Activated naive CD4-positive, alpha-beta T cell treated with anti-CD3 and anti-CD28 coated beads, Interleukin-2, amount 50 U/mL, for 72 hours (primary cell): ENCODE measurements at places on chromosomes 1 and 21. TPM values are rescaled to one million over a fixed set of nuclear protein-coding genes. Genes with fewer than 3 reads are reported as not detected.
A peak's percentile ranks its signal among the peaks of the same experiment; 100 is the strongest.

C4BPA gene
- total RNA-seq = not detected

DNA sequence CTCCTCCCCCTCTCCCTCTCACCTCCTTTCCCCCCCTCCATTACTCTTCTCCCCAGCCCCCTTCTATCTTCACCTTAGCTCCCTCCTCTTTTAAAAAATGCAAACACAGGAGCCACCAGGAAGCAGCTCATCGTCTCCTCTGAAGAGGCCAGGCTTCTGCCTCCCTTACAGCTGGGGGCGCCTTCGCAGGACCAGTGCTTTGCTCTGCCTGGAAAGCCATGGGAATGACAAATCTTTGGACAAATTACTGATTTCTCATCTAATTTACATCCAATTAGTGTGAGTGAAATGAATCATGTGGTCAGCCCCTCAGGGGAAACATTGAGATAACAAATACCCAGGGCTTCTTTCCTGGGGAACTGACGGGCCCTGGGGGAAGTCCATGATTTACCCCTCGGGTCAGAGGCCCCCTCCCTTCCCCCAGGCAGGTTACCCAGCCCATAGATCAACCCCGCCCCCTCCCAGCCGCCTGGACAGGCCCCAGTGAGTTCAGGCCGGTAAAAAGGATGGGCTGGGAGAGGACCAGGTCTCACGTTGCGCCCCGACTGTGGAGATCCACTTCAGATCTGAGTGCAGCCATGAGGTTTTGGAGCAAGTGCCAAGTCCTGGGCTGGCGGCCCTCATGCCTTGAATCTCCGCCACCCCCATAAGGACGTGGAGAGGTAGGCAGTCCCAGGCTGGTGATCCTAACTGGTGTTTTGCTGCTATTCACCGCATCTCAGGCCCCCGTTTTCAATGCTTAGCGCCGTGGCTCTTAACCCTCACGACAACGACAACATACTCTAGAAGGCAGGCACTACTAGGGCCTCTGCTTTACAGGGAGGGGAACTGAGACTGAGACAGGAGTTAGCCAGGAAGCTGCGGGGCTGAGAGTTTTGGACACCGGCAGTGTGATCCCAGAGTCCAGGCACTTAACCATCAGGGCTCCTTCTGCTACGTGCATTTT is 300.8 kb downstream of the RRAGC start:
- peak; percentile 59 for DNase-seq

PPIAL4G gene
- total RNA-seq = 0.23 TPM

DNA sequence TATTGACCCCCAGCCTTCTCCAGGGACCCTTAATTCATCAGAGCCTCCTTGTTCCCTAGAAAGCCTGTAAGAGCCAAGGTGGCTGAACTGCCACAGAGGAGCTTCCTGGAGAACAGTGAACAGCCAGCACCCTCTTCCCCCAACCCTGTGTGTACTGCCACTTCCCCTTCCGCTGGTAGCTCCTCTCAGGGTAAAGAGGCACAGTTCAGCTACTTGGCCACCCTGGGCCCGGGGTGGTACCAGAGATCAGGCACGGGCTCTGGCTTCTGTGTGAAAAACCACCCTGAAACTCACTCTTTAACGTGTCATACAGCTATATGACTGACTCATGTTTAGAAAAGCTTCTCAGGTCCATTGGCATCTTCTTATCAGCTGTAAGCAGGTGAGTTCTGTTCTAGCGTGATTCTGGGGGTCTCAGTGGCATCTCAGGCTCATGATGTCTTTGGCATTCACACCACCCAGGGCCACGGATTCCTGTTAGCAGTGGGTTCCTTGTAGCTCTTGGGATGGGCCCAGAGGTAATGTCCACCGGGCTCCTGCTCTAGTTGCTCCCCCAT is 22.4 kb downstream of the ARMH1 start:
- no peak for DNase-seq

S1PR1 gene
- total RNA-seq = 125 TPM

- DNase-seq = no peak
Observed at GRCh38 chr1:214952648-214953047, 129.9 kb upstream of the KCNK2 start.

GRCh38 chr1:55803429-55803828 is 588.3 kb upstream of the USP24 start:
- no peak for DNase-seq

GRCh38 chr21:45002381-45003204 is 62.8 kb downstream of the SLX9 start:
- DNase-seq = no peak

DNA sequence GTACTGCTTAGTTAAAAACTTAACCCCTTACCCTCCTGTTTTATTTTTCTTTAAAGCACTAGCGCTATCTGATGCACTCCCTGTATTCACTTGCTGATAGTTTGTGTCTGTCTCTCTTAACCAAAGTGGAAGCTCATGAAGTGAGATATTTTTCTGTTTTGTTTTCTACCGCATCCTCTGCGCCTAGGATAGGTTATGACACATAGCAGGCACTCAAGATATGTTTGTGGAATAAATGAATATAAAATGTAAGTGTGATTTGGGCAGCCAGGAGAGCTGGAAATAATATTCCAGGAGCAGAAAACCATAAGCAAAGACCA is 49.0 kb upstream of the MRPS6 start:
- no peak for DNase-seq

- no peak for DNase-seq
Observed at GRCh38 chr1:212162635-212163034, 122.6 kb upstream of the PPP2R5A start.

HRNR gene
- not detected for total RNA-seq

PKLR gene
- total RNA-seq = 0.14 TPM

DNA sequence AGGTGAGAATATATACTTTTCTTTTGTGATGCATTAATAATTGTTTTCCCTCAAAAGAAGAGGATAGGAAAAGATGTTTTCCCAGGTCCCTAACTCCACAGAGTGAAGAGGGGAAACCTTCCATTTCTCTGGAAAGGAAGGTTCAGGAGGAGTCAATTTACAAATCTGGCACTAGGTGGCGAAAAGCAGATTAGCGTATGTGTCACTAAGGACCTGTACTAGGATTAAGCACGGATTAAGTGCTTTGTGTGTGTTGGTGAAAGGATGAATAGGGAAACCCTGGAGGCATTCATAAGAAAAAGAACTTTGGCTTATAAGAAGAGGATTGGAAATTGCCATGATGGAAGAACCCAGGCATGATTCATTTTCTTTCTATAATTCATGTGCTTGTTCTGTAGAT is 410.1 kb upstream of the PLXNA2 start:
- no peak for DNase-seq

DNA sequence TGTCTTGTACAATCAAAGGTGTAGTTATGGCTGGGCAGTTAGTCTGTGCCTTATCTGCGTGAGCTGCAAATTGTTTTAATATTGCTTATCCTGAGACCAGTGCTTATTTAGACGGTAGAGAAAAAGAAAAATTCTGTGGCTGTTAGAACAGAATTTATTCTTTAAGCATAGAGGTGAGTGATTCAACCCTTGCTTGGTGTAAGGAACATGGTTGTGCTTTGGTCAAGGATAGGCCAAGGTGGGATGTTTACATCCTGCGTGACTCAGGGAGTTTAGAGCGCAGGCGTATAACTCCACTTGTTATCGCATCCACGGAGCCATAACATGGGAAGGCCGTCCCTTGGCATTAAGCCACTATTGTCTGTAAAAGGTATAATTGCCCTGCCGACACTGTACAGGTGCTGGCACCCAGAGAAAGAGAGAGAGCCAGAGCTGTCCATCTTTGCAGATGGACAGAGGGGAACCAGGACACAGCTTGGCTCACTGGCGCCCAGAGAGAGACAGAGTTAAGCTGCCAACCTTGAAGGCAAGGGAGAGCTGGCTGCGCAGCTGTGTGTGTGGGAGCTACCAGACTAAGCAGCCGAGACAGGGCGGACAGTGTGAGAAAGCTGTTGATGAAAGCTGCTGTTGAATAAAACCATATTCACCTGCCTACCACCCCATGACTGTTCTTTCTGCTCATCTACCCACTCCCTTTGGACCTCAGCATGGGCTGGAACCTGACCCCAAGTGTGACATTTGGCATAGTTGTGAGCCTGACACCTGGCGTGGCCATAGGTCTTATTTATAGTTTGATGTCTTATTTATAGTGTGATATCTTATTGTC is 200.4 kb downstream of the DYRK1A start:
- no peak for DNase-seq

TNFRSF1B gene
- total RNA-seq = 143 TPM

DYNLT5 gene
- total RNA-seq = not detected

DNA sequence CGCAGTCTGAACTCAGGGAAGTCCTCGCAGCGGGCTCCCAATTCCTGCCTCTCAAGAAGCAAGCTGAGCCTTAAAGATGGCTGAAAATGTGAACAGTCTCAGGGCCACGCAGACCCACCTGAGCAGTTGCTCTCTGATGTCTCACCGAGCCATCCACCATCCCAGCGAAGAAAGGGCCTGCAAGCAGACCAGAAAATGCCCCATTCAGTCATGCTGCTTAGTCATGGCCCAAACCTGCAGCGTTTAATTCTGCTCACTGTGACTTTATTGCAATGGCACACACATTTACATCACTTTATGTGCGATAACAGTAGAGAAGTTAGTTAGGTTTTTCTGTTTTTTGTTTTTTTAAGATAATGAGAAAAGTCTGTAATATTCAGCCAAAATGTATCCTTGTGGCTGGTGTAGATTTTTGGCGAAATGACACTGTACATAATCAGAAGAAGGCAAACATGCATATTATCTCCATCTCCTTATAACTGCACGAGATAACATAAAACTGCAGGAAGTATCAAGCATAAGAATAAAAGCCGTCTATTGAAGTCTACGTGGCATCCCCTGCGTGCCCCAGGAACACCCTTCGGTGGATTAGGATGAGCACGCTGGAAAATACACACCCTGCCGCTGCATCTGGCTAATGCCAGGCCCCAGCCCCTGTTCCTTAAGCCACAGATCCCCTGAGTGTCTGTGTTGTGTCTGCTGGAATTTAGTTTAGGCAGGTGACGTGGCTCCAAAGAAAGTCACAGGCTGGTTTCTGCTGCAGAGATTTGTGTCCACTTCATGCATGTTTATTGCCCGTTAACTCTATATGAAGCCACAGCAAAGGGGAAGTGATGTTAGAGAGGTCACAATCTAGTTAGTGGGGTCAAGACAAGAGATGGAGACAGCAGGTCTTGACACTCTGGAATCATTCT is 119.8 kb upstream of the IRF2BP2 start:
- DNase-seq = no peak

GRCh38 chr1:205236951-205237475 is 9.3 kb downstream of the TMCC2 start:
- DNase-seq = no peak

DNA sequence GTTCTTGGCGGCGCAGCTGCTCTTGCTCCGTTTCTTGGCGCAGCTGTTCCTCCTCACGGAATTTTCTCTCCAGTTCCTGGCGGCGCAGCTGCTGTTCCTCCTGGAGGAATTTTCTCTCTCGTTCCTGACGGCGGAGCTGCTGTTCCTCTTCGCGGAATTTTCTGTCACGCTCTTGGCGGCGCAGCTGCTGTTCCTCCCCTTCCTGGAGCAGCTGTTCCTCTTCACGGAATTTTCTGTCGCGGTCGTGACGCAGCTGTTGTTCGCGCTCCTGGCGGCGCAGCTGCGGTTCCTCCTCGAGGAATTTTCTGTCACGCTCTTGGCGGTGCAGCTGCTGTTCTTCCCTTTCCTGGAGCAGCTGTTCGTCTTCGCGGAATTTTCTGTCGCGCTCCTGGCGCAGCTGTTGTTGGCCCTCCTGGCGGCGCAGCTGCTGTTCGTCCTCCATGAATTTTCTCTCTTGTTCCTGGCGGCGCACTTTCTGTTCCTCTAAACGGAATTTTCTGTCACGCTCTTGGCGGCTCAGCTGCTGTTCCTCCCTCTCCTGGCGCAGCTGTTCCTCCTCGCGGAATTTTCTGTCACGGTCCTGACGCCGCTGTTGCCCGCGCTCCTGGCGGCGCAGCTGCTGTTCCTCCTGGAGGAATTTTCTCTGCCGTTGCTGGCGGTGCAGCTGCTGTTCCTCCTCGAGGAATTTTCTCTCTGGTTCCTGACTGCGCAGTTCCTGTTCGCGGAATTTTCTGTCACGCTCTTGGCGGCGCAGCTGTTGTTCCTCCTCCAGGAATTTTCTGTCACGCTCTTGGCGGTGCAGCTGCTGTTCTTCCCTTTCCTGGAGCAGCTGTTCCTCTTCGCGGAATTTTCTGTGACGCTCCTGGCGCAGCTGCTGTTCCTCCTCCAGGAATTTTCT is 7.0 kb downstream of the TCHH start:
- DNase-seq = no peak

MATN1 gene
- 0.31 TPM for total RNA-seq

- no peak for DNase-seq
Observed at GRCh38 chr1:204257446-204257845, 43.7 kb upstream of the GOLT1A start.

- no peak for DNase-seq
Observed at GRCh38 chr1:218499011-218499691, 154.0 kb downstream of the TGFB2 start.

FNBP1L gene
- total RNA-seq = 0.86 TPM

- no peak for DNase-seq
Observed at GRCh38 chr1:245858722-245859492, 648.2 kb downstream of the SMYD3 start.

GPR157 gene
- total RNA-seq = 9.1 TPM

- DNase-seq = no peak
Observed at GRCh38 chr1:44909901-44910544, 67.0 kb upstream of the PTCH2 start.

- no peak for DNase-seq
Observed at GRCh38 chr1:186531561-186532165, 70.7 kb upstream of the PDC start.

LCE1B gene
- not detected for total RNA-seq

- no peak for DNase-seq
Observed at GRCh38 chr1:64084451-64084850, 119.0 kb upstream of the UBE2U start.

GRCh38 chr1:220889333-220889732 is 10.1 kb downstream of the HLX start:
- no peak for DNase-seq

RUSC1 gene
- total RNA-seq = 28.7 TPM

MRPS21 gene
- 70.7 TPM for total RNA-seq

DNA sequence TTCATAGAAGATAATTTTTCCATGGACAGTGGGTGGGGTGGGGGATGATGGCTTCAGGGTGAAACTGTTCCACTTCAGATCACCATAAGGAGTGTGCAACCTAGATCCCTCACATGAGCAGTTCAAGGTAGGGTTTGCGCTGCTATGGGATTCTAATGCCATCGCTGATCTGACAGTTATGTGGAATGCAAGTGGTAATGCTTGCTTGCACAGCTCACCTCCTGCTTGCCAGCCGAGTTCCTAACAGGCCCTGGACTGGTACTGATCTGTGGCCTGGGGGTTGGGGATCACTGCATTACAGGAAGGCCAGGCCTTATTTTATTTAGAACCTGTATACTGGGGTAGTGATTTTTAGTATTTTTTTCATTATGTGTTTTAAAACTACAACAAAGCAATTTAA is 22.0 kb downstream of the MAN1A2 start:
- DNase-seq = no peak

- DNase-seq = no peak
Observed at GRCh38 chr1:43731867-43732531, 24.7 kb downstream of the ST3GAL3 start.

GRCh38 chr1:230542054-230542453 is 100.2 kb upstream of the COG2 start:
- DNase-seq = no peak

CD84 gene
- 37.0 TPM for total RNA-seq
